ENCODE measurements at places on chromosomes 3 and 15.

DNA sequence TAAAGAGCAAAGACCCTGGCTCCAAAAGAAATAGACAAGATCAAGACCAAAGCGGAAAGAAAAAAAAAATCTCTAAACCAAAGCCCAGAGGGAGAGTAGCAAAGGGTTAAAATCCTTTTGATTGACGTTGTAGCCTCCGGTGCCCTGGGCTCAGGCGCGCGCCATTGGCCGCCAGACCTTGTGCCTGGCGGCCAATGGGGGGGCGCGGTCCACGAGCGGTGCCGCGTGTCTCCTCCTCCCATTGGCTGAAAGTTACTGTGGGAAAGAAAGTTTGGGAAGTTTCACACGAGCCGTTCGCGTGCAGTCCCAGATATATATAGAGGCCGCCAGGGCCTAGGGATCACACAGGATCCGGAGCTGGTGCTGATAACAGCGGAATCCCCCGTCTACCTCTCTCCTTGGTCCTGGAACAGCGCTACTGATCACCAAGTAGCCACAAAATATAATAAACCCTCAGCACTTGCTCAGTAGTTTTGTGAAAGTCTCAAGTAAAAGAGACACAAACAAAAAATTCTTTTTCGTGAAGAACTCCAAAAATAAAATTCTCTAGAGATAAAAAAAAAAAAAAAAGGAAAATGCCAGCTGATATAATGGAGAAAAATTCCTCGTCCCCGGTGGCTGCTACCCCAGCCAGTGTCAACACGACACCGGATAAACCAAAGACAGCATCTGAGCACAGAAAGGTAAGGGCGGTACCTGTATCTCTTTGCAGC, at the start of gene HES1:
Gene HES1, plus strand, starts transcription at position 343 of the 713 bp plus-strand sequence. Its CDS starts 233 bp downstream, at position 576.
- DNase-seq: no peak

- no peak for DNase-seq
Measured at GRCh38 chr3:25117005-25117593, 311.0 kb upstream of the RARB start.

GRCh38 chr3:38005076-38006020, 14.8 kb downstream of the VILL start:
- DNase-seq: no peak

GRCh38 chr15:39427705-39428104, 153.2 kb upstream of the THBS1 start:
- DNase-seq: no peak

GRCh38 chr3:148999806-149000205, 8.5 kb downstream of the GYG1 start:
- DNase-seq: no peak

DNA sequence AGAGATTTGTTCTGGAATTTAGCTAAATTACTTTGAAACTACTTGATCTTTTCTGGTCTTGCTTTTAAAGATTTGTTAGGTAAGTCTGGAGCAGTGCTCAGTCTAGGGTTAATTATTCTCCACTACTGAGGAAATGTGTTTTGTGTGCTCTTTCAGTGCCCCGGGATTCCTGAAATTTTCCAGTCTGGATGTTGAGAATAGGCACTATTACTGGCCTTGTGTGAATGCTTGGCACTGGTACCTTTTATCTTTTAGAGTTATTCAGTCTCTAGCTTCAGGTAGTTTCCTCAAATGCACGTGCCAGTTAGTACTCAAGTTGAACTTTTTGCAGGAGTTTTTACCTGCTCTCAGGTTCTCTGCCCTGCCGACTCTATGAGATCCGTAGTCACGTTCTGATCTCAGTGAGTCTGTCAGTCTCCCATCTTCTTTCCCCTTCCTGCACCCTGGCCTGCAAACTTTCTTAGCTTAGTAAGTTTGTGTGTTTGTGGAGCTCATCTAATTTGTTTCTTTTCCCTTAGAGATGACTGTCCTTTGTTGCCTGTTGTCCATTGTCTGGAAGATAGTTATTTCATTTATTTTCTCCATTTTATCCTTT, 39.5 kb downstream of the TCF12 start:
- DNase-seq: no peak

DNA sequence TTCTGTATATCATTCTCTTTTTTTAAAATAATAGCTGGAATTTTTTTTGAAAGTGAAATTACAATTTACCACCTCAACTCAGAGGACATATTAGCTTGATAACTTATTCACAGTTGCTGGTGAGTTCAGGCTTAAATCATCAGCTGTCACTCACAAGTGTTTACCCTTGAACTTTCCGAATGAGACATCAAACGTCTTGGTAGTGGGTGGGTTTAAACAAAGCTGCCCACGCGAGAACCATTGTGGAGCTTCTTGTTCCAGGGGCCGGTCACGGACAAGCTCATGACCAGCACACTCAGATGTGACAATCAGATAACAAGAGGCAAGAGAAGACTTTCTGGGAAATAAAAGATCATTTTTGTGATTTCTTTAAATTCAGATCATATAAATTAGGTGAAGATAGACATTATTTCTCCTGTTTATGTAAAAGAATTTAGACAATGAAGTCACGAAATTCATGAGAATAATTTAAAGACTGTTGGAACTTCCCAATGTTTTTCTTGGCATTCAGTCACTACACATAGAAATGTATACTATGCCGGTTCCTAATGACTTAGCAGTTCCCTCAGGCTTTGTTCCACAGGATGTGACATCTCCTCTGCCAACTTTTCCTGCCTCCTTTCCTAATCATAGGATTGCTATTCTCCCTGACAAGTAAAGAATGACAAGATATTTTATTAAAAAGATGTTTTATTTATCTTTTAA, 29.3 kb downstream of the BTD start:
- DNase-seq: no peak

DNA sequence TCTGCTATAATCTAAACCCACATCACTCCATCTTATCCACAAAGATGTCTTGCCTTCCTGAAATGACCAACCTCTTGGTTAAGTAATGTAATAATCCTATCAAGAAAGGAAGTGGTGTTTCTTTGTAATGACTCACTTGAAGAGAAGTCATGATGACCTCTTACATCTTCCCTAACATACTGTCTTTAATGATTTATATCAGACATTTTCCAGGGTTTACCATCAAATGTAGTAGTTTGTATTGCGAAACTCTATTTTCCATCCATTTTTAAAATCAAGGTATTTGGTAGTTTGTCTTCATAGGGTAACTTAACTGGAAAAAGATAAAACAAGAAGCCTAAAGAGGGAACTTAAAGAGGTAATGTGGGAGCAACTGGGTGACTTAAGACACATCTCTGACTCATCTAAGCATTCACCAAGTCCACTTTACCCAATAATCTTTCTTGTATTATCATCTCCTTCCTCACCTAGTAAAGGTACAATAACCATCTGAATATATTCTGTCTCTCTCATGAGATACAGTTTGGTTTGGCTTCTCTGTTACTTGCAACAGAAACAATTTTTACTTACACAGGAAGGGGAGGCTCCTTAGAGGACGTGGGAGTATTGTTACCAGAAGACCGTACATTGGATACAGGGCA, 5.7 kb upstream of the MAPK6 start:
- DNase-seq: no peak

DNA sequence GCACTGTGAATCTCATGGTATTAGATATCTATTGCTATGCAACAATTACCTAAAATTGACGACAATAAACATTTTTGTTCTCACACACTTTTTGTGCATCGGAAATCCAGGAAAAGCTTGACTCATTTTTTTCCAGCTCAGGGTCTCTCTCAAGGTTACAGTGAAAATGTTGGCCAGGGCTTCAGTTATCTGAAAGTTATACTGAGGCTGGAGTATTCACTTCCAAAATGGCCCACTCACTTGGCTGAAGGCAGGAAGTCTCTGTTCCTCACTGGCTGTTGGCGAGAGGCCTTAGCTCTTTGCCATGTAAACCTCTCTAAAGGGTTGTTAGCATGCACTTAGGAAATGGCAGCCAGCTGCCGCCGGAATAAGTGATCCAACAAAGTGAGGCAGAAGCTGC, 41.4 kb downstream of the OSTN start:
- no peak for DNase-seq

DNA sequence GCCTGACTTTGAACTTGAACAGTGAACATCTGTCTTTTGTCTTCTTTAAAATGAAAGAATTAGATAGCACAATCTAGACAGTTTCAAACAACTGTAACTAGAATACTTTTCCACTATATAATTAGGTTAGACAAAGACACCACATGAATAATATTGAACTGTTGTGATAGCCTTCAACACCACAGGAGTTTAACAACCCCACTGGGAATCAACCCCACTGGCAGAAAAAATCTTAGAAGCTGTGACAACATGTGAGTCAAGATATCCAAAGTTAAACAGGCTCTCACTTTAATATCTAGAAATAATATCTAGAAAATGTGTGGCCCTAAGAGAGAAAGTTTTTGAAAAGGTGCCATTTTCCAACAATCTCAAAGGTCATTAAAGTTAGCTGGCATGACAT, 64.4 kb upstream of the PRICKLE2 start:
- DNase-seq: no peak

- DNase-seq: no peak
Measured at GRCh38 chr3:194042927-194043326, 93.0 kb upstream of the HES1 start.

- DNase-seq: no peak
Measured at GRCh38 chr3:184568924-184569829, 7.6 kb downstream of the EPHB3 start.

- no peak for DNase-seq
Measured at GRCh38 chr3:77146004-77146403, 106.1 kb downstream of the ROBO2 start.

DNA sequence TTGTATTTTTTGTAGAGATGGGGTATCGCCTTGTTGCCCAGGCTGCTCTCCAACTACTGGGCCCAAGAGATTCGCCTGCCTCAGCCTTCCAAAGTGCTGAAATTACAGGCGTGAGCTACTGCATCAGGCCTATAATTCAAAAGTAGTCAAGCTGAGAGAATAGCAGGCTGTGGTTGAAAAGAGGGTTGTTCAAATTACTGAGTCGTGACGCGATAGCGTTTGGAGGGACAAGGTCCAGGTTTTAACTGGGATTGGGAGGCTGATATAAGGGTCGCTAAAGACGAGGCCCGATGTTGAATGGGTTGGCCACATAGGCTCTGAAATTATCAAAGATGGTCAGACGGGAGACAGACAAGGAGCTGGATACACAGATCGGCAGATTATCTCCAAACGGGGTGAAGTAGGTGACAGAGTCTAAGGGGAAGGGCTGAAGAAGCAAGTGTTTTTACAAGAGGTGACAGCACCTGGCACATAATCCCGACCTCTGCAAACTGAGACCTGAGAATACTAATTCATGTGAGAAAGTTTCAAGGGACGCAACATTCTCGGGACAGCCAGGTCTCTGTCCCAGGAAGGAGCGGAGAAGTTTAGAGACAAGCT, 759 bp upstream of the ARID3B start:
- no peak for DNase-seq

DNA sequence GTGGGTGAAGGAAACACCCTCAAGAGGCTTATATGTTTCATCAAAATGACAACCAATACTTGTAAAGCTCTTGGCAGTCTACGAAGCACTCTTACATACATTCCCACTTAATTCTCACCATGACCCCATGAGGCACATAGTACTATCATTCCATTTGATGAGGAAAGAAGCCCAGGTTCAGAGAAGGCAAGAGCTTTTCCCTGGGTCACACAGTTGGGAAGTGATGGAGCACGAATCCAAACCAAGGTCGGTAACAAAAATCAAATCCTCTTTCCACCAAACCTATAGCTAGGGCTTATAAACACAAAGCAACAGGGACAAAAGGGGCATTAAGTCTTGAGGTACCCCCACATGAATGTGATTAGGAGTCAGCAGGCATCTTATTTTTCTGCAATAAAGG, 187.1 kb downstream of the UACA start:
- DNase-seq: no peak

DNA sequence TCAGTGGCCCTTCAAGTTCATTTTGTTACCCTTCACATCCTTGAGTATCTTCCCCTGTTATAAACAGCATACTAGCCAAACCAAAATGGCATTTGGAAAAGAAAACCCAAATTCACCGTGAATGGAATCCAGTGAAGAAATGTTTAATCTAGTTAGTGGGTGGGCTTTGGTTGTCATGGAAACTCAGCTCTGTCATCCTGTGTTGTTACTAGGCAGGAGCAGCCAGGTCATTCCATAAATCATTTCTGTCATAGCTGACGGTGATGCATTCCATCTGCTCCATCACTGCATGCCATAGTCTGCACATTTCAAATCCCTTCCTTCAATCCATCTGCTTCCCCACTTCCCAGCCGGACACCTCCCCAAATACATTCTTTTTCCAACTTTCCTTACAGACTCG, 140.4 kb upstream of the CGNL1 start:
- no peak for DNase-seq

- DNase-seq: no peak
Measured at GRCh38 chr3:94099311-94099710, 36.5 kb downstream of the NSUN3 start.

- DNase-seq: no peak
Measured at GRCh38 chr3:46299608-46300460, 54.1 kb upstream of the CCR2 start.

GRCh38 chr3:14758297-14758696, 60.5 kb upstream of the FGD5 start:
- no peak for DNase-seq

- no peak for DNase-seq
Measured at GRCh38 chr3:30614943-30615342, 8.5 kb downstream of the TGFBR2 start.

GRCh38 chr3:193911784-193912340, 224.1 kb upstream of the HES1 start:
- DNase-seq: no peak

DNA sequence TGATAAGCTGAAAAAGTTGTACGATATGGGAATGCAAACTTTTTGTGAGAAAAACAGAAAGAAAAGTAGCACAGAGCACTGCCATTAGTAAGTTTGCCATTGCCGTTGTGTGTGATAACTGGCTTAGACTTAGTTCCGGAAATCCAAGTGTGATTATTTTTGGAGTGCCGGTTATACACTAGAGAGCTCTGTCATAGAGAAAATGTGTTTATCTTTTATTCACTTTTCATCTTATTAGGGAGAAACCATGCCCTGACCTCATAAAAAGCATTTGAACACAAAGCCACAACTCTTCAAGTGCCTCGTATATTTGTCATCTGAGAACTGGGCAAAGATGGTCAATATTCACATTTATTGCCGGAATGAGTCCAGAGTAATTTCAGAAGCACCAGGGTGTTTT, 36.1 kb downstream of the CTDSPL start:
- no peak for DNase-seq

DNA sequence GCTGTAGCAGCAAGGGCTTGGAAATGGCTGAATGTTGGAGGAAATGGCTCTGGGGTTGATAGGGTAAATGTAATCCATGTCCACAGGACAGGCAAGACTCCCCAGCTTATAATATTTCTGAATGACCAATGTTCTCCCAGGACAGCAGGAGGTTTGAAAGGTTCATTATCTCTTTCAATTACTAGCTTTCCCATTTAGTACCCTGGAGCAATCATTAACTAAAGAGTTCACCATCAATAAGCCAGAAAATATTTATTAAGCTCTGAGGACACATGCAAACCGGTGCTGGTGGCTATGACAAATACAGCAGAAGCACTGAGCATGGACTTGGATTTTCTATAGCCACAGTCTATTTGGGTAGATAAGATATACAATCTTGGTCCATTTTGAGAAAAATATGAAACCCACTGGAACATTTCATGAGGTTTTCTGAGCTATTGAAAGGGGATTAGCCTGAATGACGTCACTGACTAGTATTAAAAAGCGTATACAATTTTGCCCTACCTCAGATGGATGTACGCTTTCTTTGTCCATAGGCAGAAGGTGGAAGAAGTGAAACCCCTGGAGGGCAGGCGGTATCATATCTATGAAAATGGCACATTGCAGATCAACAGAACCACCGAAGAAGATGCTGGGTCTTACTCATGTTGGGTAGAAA, 166.2 kb downstream of the CHL1 start:
- DNase-seq: no peak
